ENCODE measurements at places on chromosomes 2 and 18. TPM values are rescaled to one million over a fixed set of nuclear protein-coding genes. Genes with fewer than 3 reads are reported as not detected.

Gene CD8B2
- 0.10 TPM for total RNA-seq

- DNase-seq, result peak; percentile 32
These were observed 123.3 kb upstream of the TANK start for GRCh38 chr2:161036926-161037325.

- DNase-seq, result no peak
These were observed 47.6 kb upstream of the SLC30A6 start for GRCh38 chr2:32118055-32118454.

GRCh38 chr2:33219850-33220275 lies 256.6 kb upstream of the RASGRP3 start:
- no peak for DNase-seq
